ENCODE measurements at places on chromosomes 5 and 9.

GRCh38 chr5:64505769-64506566 is at the start of gene RGS7BP:
TSS of gene RGS7BP (plus strand) at chr5:64506015. CDS start at chr5:64506625, 610 bp downstream.
- DNase-seq: no peak

- DNase-seq: no peak
These were observed 492 bp upstream of the FAM169A start for GRCh38 chr5:74866596-74867162.

DNA sequence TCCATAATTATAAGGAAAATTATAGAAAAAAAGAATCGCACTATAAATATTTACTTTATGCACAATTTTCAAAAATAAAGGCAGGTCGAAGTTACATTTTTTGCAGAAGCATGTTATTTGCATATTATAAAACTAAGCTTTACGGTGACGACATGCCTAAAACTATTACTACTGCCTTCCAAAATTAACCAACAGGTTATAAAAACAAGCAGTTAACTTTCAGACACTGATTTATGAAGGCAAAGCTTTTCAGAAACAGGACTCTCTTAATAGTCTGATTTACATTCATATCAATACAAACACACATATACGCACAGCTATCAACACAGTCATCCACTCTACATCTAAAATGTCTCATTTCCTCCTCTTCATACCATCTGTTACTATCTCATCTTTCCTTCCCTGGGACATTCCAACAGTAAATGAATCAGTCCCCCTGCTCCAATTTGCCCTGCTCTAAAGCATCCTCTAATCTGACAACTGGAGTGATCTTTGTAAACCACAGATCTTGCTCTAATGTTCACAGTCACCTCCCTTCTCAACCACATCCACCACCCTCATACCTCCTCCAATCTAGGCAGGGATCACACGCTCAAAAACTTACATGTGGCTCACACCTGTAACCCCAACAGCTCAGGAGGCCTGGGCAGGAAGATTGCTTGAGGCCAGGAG is 21.6 kb downstream of the FBXW11 start:
- DNase-seq: no peak

GRCh38 chr5:172414531-172415361 is 39.6 kb downstream of the SH3PXD2B start:
- peak; percentile 55 for DNase-seq

DNA sequence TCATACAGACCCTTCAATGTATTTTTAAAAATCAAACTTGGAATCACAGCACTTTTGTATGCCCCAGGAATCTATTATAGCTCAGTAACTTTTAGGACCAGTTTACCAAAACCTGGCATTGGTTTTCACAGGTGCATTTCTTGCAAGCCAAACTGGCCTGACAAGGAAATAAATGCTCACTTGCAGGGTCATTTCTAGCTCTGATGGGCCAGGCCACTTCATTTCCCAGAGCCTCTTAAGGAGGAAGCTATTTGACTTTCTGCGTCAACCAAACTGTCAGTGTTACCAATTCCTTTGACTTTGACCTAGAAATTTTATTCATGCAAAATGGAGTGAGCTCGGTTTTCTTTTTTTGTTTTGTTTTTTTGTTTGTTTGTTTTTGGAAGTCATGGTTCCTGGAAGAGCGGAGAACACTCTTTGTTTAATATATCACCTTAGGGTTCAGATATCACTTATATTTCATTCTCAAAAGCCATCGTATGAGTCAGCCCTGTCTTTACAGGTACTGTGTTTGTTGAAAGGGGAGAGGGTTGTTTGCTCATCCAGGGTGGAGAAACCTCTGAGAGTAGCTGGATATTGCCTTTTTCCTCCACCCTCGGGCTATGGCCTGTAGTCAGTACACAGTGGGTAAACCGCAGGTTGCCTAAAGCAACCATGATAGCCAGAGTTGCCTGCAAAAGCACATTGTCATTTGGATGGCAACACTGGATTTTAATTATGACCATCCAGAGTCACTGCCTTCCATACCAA is 58.9 kb downstream of the GNA14 start:
- DNase-seq: no peak

- no peak for DNase-seq
These were observed 761 bp downstream of the REEP2 start for GRCh38 chr5:138439477-138440158.

- DNase-seq: no peak
These were observed 88.6 kb downstream of the EHMT1 start for GRCh38 chr9:137707361-137707760.

- DNase-seq: no peak
These were observed 6.9 kb downstream of the UGT3A2 start for GRCh38 chr5:36059571-36060419.

DNA sequence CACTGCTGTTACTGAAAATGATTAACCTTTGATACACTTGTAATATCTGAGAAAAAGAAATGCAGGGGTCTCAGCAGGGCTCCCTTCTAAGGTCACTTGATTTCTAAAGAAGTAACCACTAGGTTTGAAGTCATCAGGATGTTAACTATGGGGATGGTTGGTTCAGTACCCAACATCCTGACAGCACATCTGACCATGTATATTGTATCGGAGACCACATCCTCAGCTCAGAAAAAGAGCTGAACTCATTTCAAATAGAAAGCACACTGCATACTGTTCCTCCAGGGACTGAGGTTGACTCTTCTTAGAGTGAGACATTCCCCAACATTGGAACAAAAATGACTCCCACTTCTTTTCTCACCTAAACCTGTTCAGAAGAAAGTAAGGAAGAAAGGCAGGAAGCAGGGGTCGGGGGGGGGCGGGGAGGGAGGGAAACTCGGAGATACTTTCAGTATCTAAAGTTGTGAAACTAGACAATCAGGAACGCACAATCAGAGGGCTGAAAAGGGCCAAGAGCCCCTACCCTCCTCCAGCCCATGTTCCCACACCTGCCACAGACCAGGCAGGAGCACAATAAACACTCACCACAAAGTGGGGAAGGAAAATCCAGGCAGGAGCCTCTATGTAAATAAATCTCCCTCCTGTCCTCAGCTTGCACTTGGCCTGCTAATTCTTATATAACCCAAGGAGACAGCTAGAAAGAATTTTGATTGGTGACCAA is 730 bp upstream of the GZMA start:
- DNase-seq: no peak

- DNase-seq: no peak
These were observed 8.3 kb downstream of the OTP start for GRCh38 chr5:77630114-77630680.

GRCh38 chr5:91183743-91184142 is 199.4 kb downstream of the ARRDC3 start:
- DNase-seq: no peak

GRCh38 chr9:86807367-86807976 is 139.8 kb downstream of the GAS1 start:
- no peak for DNase-seq
